ENCODE measurements at places on chromosomes 3 and 15. TPM values are rescaled to one million over a fixed set of nuclear protein-coding genes. Genes with fewer than 3 reads are reported as not detected.

The KLHL40 gene
- not detected for total RNA-seq

The SLC22A14 gene
- total RNA-seq, result 0.64 TPM

The GXYLT2 gene
- 0.79 TPM for total RNA-seq

The OR5K2 gene
- total RNA-seq, result not detected

The SI gene
- not detected for total RNA-seq

The CNOT10 gene
- 20.4 TPM for total RNA-seq

The DLL4 gene
- total RNA-seq, result not detected

The SLC35G2 gene
- total RNA-seq, result 2.1 TPM

The CCDC9B gene
- 12.1 TPM for total RNA-seq

The APOD gene
- total RNA-seq, result 0.77 TPM

The ANKDD1A gene
- total RNA-seq, result 3.2 TPM

The ATP13A5 gene
- total RNA-seq, result not detected

The TERB2 gene
- total RNA-seq, result not detected

The CHRFAM7A gene
- total RNA-seq, result 0.51 TPM

The CCDC54 gene
- not detected for total RNA-seq

The DNAH12 gene
- 0.13 TPM for total RNA-seq

The LRTM1 gene
- not detected for total RNA-seq

The GPR156 gene
- total RNA-seq, result 0.13 TPM

The PRSS50 gene
- not detected for total RNA-seq

The NDN gene
- total RNA-seq, result 10.9 TPM

The TASOR gene
- total RNA-seq, result 45.0 TPM

The CLSTN2 gene
- total RNA-seq, result under 0.01 TPM

The TTLL13 gene
- under 0.01 TPM for total RNA-seq

The ELL3 gene
- 23.2 TPM for total RNA-seq

The ZNF662 gene
- 1.3 TPM for total RNA-seq

The SOX2 gene
- total RNA-seq, result 15.4 TPM

The CAMK1 gene
- 18.2 TPM for total RNA-seq

The SELENOT gene
- total RNA-seq, result 167 TPM

The STRC gene
- 0.38 TPM for total RNA-seq

The KLHL6 gene
- under 0.01 TPM for total RNA-seq

The CFAP161 gene
- not detected for total RNA-seq

The EIF4G1 gene
- total RNA-seq, result 244 TPM

The ACTC1 gene
- total RNA-seq, result not detected

The GCNT3 gene
- total RNA-seq, result 37.5 TPM

The MESP1 gene
- total RNA-seq, result 0.26 TPM

The TOMM70 gene
- total RNA-seq, result 33.4 TPM

The LMAN1L gene
- under 0.01 TPM for total RNA-seq

The CHRM5 gene
- not detected for total RNA-seq

The TIMP4 gene
- total RNA-seq, result 2.6 TPM

The CDC25A gene
- 2.4 TPM for total RNA-seq

The B3GALNT1 gene
- total RNA-seq, result 7.4 TPM

The SLC6A1 gene
- not detected for total RNA-seq

The CCR3 gene
- total RNA-seq, result not detected

The IL5RA gene
- total RNA-seq, result not detected

The GOLGA6D gene
- not detected for total RNA-seq

The FANCD2OS gene
- not detected for total RNA-seq

The SPESP1 gene
- total RNA-seq, result 4.2 TPM

The SKIL gene
- total RNA-seq, result 41.9 TPM

The CPNE9 gene
- not detected for total RNA-seq

The LNP1 gene
- total RNA-seq, result 1.1 TPM

The LSG1 gene
- total RNA-seq, result 36.2 TPM

The ARHGAP11A gene
- total RNA-seq, result 1.1 TPM

The AMIGO3 gene
- not detected for total RNA-seq

The SLCO2A1 gene
- not detected for total RNA-seq

The PLA2G4D gene
- under 0.01 TPM for total RNA-seq

The SLC6A20 gene
- total RNA-seq, result 0.13 TPM

The RAB27A gene
- 22.9 TPM for total RNA-seq

The ZBTB20 gene
- total RNA-seq, result 3.9 TPM

The MOBP gene
- not detected for total RNA-seq
